ENCODE measurements at places on chromosomes 7 and 10.

- DNase-seq = no peak
Measured at GRCh38 chr10:114273910-114274309, 34.9 kb downstream of the VWA2 start.

GRCh38 chr7:101985903-101986734 lies 168.7 kb downstream of the CUX1 start:
- DNase-seq = no peak

- no peak for DNase-seq
Measured at GRCh38 chr10:29535012-29535777, 99.6 kb downstream of the SVIL start.

DNA sequence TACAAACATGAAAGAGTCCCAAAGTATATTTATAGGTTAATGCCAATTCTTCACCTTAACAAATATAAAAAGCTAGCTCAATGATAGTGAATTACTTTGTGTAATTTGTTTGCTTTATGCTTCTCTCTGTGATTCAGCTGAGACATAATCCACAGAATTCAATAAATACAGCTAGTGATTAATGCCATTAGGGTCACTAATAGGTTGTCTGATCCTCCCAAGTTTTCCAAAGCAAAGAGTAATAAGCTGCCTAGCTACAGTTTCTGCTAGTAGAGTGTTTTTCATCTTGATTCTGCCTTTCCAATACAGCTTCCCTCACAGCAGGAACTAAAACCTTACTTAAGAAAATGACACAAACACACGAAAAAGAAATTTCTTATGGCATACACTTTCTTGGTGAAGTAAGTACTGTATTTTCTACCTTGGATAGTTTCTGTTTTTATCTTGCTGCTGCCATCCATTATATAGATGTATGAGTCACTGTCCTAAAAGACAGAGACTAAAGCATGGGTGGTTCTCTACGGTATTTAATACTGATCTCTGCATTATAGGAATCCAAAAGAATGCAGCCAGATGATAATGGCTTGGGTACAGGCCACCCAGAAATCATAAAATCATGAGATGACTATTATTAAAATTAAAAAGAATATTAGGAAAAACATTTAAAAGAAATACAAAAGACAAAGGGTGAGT lies 170.0 kb downstream of the TPK1 start:
- DNase-seq = no peak

All from thyroid gland (tissue), 4 donors.